NCI-H446 (cell line): ENCODE measurements at places on chromosomes 6 and 20.

DNA sequence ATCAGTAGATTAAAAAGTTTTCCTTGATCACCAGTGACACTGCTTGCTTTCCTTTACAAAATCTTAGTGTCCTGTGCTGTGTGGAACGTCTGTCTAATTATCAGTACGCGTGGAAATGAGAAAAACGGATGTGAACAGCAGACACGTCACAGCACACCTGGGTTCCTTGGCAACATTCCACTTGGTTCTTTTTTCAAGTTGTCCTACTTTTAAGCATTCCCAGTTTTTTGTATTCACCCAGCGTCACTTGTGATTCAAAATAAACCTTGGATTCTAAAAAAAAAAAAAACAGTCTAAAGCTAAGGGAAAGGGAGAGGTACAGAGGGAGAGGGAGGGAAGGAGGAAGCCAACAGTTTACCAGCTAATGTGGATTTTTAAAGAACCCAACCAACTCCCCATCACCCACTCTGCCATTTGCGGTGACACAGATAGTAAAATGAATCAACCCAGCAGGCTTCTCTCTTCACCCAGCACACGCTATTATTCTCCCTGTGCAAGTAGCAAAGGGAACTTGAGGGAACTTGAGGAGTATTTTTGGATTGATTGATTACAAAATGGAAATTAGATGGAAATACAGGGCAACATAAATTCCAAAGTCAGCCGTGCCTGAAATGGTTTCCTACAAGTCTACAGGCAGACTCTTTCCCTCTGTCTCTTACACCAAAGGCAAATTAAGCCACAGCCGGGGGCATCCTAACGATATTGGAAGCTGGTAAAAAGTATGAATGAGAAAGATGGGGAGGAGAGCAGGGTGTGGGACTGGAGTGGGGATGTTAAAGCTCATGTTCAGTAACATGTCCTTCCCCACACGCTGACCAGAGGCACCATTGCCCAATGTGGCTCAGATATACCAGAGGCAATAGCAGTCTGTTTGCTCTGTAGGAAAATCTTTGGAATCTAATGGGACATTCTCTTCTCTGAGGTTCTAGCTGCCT is 129.8 kb downstream of the SASH1 start:
- DNase-seq, result no peak

GRCh38 chr6:27562027-27562410 is 89.1 kb upstream of the ZNF184 start:
- peak; percentile 15 for DNase-seq

GRCh38 chr6:138785980-138786379 is 9.9 kb upstream of the ECT2L start:
- DNase-seq, result peak; percentile 46

DNA sequence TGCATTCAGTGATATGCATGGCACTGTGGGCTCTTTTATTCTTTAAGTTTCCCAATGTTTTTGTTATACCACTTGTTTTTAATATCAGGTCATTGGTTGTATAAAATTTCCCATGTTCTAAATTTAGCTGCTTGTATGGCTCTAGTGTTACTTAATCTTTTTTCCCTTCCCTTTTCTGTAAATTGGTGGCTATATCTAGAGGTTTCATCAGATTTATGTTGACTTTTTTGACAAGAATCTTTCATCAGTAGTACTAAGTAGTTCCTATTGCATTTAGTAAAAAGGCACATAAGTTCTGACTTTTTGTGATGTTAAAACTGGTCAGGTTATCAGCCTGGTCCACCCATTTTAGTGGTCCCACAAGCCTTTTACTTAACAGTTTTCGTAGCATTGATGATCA is 51.1 kb downstream of the MMS22L start:
- DNase-seq, result no peak

DNA sequence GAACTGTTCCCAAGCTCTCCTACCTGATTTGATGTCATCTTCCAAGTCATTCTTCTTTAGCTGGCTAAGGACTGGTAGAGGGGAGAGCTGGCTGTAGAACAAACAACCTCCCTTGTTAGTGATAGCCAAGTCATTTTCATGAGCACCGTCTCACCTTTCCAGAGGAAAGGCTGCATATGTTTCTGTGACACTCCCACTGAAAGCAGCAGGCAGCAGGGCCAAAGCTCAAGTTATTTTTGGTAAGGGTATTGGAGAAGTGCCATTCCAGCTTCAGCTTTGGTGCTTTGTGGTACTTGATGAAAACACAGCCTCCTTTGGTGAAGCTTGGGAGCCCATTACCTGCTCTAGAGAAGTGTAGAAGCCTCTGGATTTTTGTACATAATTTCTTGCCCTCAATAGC is 5.4 kb upstream of the DOK5 start:
- DNase-seq, result no peak

GRCh38 chr6:135347887-135348286 is 149.7 kb downstream of the AHI1 start:
- no peak for DNase-seq

- peak; percentile 66 for DNase-seq
These were observed 27.8 kb downstream of the TCF21 start for GRCh38 chr6:133916650-133917151.

DNA sequence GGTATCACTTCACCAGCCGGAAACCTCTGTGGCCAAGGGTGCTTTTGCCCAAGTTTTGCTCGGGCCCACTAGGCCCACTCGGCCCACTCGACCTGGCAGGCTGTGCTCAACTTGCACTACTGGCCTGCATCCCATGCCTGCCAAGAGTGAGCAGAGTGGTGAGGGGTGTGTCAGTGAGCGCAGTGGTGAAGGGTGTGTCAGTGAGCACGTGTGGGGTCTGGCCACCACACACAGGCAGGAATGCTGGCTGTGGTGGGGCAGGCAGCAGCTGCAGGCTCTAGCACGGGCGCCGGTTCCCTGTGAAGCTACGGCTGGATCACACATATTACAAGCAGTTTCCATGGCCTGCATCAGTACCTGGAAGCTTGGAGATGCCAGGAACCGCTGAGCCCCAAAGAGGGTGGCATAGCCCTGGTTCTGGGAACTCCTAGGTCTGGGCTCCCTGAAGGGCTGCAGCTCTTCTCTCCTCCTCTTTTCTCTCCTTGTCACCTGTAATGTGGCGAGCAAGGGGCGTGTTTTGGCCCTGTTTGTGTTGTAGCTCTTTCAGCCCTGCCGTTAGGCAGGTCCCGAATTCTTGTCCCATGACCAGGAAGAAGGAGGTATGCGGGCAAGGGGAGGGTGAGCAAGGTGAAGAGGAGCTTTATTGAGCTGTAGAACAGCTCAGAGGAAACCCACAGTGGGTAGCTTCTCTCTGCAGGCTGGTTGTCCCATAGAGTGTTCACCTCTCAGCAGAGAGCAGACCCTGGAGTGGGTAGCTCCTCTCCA is 51.0 kb upstream of the CLDN20 start:
- DNase-seq, result no peak

DNA sequence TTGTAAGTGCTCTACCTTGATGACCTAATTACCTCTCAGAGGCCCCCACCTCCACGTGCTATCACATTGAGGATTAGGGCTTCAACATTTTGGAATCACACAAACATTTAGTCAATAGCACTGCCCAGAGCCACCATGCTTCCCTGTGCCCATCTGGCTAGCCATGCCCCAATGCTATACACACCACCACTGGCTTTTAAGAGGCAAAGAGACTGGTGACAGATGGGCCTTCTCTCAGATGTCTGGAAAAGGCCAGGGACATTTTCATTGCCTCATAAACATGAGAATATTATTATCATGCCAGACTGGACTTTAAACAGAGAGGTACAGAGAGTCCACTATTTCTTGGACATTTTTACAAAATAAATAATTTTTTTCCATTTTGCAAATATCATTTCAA is 29.8 kb downstream of the TRMT6 start:
- DNase-seq, result no peak

DNA sequence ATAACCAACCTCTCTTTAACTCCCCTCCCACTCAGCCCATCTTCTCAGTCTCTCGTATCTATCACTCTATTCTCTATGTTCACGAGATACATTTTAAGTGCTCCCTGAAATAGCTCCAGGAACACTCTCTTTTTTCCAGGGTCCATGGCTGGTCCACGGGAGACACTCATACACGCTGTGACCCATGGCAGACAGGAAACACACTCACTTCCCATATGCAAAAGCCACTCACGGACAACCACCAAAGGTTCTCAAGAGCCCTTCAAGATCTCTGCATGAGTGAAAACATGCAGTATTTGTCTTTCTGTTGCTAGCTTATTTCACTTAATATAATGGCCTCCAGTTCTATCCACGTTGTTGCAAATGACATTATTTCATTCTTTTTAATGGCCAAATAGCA is 71.4 kb upstream of the PCSK2 start:
- no peak for DNase-seq

DNA sequence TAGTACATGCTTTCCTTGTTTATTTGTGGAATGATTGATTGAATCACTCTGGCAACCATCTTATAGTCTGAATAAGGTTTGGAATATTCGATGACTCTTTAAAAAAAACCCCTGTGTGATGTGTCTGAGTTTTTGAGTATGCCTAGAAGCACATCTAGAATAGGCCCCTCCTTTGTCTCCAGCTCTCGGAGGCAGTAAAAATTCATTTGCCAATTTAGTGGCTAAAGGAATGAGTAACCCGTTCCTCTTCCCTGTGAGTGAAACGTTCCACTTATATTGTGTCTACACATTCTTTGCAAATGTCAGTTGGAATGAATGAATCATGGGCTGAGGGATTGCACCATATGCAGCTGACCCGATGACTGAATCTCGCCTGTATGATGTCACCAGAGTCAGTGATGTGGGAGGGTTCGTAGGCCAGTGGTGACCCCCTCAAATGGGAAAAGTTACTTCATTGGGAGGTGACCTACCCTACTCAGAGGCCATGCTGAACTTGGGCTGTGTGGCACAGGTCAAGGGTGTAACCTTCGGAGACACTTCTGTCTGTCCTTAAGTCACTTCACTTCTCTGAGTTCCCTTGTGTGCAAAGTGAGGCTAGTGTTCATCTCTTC is 21.6 kb downstream of the MOCS3 start:
- no peak for DNase-seq

- DNase-seq, result no peak
These were observed 246.0 kb upstream of the ECI2 start for GRCh38 chr6:4381381-4381780.
